Adrenal gland (tissue), 19 donors: ENCODE measurements at places on chromosomes 5 and 9.

DNA sequence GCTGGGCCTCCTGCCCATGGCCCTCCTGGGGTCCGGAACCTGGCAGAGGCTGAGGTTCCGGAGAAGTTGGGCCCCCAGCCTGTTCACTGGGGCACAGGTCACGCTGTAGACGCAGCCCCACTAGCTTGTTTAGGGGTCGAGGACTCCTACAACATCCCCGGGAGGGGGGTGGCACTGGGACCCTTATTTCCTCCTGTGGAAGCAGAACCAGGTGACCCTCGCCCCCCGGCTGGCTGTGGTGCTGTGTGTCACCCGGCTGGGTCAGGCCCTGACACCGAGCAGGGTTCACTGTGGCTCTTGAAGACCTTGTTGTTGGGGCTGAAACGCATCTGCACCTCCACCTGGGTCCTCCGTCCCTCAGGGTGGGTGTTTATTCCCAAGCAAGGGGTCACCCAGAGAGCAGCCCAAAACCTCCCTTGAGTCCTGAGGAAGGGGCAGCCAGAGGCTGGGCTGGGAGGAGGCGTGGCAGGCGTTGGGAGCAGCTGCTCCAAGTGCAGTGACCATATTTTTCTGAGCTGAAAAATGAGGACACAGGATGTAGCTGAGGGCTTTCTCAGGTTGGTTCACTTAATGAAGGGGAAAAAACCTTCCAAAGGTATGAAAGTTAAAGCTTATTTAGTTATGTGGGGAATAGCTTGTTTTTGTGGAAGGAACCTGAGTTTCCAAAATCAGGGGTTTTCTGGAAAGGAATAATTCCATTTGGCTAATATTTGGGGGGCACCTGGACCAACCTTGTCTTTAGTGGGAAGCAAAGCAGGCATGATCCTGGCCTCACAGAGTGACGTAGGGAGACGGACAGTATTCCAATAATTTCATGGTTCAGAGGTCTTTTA is 164.7 kb upstream of the IER5L start:
- DNase-seq, result no peak

GRCh38 chr9:131987232-131987631 is 92.4 kb downstream of the MED27 start:
- DNase-seq, result no peak

- DNase-seq, result no peak
Measured at GRCh38 chr5:154479160-154479943, 1.3 kb upstream of the HAND1 start.

- DNase-seq, result no peak
Measured at GRCh38 chr9:18675973-18676372, 202.0 kb downstream of the ADAMTSL1 start.

DNA sequence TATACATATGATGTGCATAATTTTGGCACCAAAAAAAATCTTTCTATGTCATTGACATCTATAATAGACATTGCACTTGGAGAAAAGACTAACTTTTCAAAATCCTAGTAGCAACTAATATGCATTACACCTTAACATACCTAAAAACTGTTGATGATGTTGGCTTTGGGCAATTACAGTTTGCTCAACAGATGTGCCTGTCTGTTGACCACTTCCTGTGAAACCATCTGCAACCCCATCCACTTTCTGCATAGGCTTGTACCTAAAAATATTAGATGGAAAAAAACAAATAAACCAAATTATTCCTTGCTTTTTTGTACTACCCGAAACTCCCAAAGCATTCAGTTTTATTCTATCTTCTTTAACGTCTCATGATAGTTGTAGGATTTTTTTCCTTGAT is 248.6 kb downstream of the RFX3 start:
- no peak for DNase-seq

DNA sequence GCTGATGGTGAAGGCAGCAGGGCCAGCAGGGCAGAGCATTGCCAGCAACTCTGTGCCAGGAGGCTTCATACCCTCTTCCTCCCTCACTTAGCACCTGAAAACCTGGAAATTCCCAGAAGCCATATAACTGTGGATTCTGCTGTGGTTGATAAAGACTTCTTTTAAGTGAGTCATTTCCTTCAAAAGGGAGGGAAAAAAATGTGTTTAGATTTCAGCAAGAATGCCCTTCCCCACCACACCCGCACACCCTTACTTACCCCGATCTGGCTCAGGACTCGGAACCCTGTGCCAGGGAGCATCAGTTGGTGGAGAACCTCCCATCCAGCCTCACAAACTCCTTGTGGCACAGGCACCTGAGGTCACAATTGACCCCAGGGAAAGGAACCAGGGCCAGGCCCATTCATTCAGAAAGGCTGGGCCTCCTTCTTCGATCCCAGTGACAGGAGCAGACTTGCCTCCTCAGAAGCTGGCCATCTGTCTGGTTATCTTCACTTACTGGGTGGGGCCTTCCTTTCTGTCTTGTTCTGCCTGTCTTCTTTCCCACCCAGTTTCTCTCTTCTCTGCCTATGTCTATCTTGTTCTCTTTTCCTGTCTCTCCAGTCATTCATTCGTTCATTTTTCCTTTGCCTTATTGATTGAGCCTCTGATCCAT is 62.6 kb downstream of the PLAC8L1 start:
- no peak for DNase-seq

DNA sequence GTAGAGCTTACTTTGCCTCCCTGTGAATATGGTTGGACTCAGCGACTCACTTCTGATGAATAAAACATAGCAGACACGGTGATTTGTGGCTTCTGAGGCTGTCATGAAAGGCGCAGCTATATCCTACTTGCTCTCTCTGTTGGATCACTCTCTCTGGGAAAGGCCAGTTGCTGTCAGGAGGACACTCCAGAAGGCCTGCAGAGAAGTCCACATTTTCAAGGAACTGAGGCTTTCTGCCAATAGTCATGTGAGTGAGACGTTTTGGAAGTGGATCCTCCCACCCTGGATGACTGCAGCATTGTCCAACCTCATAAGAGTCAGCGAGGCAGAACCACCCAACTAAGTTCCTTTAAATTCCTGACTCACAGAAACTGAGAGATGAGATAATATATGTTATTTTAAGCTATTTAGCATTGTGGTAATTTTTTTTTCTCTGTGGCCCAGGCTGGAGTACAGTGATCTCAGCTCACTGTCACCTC is 156.0 kb upstream of the MAST4 start:
- DNase-seq, result peak; percentile 22

- DNase-seq, result peak; percentile 78
Measured at GRCh38 chr5:146340260-146341081, 1.8 kb downstream of the POU4F3 start.

DNA sequence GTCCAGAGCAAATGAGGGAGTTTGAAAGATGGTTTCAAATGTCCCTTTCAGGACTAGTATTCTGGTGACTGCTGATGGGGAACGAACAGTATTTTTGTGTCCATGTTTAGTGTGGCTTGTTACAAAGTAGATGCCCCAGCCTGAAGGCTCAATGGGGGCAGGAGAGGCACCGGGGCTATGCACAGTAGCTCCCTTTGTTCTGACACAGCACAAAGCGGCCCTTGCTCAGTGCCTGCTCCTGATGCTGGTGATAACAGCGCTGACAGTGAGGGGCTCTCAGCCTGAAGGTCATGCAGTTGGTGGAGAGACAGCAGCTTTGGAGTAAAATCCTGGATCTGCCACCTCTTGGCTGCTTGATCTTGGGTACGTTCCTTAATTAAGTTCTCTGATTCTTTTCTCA is 188.9 kb downstream of the SLIT3 start:
- DNase-seq, result no peak

GRCh38 chr5:51033215-51033614 is 350.0 kb upstream of the ISL1 start:
- DNase-seq, result no peak

DNA sequence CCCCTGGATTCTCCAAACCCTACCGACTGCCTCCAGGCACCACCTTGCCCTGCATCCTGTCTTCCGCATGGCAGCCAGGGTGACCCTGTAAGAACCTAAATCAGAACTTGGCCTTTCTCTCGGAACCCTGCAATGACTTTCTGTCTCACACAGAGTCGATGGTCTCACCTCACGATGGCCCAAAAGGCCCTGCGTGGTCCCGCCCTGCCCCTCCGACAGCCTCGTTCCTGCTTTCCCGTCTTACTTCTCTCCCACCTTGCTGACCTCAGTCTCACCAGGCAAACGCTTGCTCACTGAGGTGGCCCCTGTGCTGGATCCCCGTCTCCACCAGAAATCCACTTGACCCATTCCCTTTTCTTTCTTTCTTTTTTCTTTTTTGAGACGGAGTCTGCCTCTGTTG is 142.7 kb upstream of the PHYKPL start:
- DNase-seq, result no peak

GRCh38 chr9:33404788-33405362 is 2.5 kb upstream of the AQP7 start:
- no peak for DNase-seq

GRCh38 chr9:92680166-92681119 is 10.5 kb upstream of the IPPK start:
- no peak for DNase-seq

DNA sequence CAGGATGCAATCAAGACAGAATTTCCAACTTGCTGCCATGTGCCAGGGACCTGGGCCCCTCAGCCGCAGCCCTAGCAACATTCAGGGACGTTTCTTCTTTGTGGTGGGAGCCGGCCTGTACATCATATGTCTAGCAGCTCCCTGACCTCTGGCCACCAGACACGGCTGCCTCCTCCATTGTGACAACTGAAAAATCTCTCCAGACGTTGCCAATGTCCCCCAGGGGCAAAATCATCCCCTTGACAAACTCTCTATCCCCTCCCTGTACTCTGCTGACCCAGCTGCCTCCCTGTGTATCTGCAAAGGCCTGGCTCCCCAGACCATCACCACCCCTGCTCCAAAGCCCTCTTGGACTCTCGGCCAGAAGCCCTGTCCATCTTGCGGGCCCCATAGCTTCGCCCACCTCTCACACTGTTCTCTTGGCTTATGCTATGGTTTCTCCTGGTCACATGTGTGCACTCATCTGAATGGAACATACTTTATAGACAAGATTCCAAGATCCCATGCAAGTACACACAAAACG is 40.8 kb downstream of the BICD2 start:
- no peak for DNase-seq

DNA sequence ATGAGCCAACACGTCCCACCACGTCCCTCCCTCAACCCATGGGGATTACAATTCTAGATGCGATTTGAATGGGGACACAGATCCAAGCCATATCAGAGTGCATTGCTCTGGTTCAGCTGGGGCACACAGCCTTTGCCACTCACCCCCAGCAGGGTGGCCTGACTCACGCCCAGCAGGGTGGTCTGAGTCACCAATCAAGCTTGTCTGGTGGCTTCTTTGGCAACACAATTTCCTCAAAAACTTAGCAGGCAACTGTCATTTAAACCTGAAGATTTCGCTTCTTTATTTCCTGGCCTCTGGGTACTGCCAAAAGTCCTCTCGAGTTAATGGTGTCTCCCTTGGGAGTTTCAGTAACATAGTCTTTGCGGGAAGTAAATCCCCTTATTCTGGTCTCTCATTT is 16.3 kb upstream of the SEMA5A start:
- no peak for DNase-seq

- no peak for DNase-seq
Measured at GRCh38 chr9:12922224-12922866, 147.5 kb downstream of the LURAP1L start.

DNA sequence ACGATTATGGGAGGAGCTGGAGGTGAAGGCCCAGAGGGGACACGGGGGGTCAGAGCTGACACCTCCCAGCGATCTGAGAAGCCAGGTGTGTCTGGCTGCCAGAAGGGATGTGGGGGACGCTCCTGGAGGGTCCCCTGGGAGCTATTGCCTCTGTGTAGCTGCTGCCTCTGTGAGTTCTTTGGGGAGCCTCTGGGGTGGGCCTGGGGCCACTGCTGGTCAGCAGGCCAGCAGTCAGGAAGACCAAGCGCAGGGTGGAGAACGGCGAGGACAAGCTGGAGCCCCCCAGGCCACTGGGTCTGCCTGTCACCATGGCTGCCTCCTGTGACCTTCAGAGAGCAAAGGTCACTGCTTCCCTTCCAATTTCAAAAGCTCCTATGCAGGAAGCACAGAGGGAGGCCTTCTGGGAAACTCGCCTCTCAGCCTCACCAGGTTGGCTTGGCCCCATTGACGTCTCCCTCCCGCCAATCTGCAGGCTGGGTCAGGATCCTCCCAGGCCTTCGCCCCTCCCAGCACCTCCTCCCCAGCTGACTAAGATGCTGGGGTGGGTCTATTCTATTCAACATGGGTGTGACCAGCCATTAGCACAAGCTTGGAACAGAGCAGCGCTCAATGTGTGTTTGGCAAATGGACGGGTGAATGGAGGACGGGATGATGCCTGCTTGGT is 126.4 kb downstream of the GAPVD1 start:
- DNase-seq, result no peak

DNA sequence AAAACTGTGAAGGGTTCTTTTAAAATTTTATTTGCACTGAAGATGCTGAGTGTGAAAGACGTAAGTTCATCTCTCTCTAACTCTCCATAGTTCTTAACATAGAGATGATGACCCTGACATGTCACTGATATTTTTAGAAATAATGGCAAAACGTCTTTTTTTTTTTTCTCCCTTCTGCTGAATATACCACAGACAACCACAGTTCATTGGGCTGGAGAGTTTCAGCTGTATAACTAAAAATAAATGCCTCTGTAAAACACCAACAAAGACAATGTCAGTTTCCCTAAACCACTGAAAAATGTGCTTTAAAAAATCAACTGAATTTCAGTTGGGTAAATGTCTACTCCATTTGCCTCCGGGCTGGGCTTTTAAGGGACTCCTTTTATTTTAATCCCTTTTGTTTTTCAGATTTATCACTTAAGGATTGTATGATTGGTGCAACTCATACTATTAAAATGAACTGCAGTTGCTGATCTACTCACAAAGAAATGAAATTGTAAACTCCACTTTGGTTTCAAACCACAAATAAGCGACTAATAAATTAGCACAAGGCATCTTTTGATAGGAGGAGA is 830.9 kb upstream of the WWC1 start:
- no peak for DNase-seq

GRCh38 chr9:131112374-131113154 is 12.8 kb upstream of the NUP214 start:
- no peak for DNase-seq

DNA sequence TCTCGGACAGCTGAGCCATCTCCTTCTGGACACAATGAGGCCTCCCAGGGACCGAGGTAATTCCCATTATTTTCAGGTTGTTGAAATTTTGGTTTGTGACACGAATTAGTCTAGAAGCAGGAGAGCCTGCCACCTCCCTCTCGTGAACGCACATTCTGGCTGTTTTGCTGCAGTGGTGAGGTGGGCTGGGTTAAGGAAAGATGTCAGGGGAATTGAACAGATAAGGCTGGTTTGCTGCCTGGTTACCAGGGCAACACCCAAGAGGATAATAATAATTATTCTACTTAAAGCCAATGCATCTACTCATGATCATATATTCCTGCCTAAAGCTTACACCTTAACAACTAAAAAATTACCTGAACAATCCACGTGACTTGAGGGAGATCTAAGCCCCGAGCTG is 38.1 kb downstream of the DDX31 start:
- DNase-seq, result no peak

GRCh38 chr9:36845844-36846243 is 188.2 kb downstream of the PAX5 start:
- no peak for DNase-seq
